ENCODE measurements at places on chromosomes 2 and 18. TPM values are rescaled to one million over a fixed set of nuclear protein-coding genes. Genes with fewer than 3 reads are reported as not detected.
A peak's percentile ranks its signal among the peaks of the same experiment; 100 is the strongest.

DNA sequence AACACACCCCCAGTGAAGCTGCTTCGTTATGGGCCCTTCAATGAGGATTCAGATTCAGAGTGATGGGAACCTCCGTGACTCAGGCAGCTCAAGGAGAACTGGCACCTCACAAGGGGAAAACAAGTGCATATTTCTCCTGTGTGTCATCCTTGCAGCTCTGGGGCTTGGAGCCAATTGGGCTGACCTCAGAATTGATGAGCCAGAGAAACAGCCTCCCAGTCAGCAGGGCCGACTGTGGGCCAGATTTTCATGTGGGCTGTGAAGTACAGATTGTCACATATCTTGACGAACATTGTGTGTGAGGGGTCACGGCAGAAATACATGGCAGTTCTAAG is 189.6 kb upstream of the SP5 start:
- DNase-seq = peak; percentile 92

Gene MPPE1
- 27.2 TPM for total RNA-seq

Gene ECEL1
- not detected for total RNA-seq

- no peak for DNase-seq
Measured at GRCh38 chr2:196719110-196719872, 79.8 kb downstream of the CCDC150 start.

- DNase-seq = no peak
Measured at GRCh38 chr18:63272638-63273037, 46.9 kb downstream of the BCL2 start.
